Karpas-422 (cell line): ENCODE measurements at places on chromosomes 4 and X.

GRCh38 chr4:15042529-15043167 lies 40.4 kb downstream of the CPEB2 start:
- no peak overlapping the region for H3K27ac ChIP-seq
- no peaks in the 10 kb centered on the region for H3K27me3 ChIP-seq
- peaks cover 5% of the 10 kb centered on the region for H3K4me1 ChIP-seq
- H3K4me3 ChIP-seq, result no peak overlapping the region
- H3K36me3 ChIP-seq, result no peaks in the 10 kb centered on the region
- no peak for DNase-seq

DNA sequence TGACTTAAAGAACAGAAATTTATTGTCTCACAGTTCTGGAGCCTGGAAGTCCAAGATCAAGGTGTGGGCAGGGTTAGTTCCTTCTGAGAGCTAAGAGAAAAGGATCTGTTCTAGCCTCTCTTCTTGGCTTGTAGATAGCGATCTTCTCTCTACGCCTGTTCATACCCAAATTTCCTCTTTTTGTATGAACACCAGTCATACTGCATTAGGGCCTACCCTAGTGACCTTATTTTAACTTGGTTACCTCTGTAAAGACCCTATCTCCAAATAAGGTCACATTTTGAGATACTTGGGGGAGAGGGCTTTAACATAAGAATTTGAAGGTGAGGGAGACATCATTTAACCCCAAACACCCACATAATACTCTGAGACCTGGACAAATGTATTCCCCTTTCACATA lies 55.6 kb upstream of the SPP1 start:
- H3K36me3 ChIP-seq, result no peaks in the 10 kb centered on the region
- H3K27ac ChIP-seq, result no peak overlapping the region
- no peak overlapping the region for H3K4me3 ChIP-seq
- H3K27me3 ChIP-seq, result no peaks in the 10 kb centered on the region

- H3K36me3 ChIP-seq, result no peaks in the 10 kb centered on the region
- H3K27ac ChIP-seq, result no peak overlapping the region
- no peaks in the 10 kb centered on the region for H3K27me3 ChIP-seq
- no peak overlapping the region for H3K4me3 ChIP-seq
These were observed 285.9 kb downstream of the IL15 start for GRCh38 chr4:141922236-141922635.

DNA sequence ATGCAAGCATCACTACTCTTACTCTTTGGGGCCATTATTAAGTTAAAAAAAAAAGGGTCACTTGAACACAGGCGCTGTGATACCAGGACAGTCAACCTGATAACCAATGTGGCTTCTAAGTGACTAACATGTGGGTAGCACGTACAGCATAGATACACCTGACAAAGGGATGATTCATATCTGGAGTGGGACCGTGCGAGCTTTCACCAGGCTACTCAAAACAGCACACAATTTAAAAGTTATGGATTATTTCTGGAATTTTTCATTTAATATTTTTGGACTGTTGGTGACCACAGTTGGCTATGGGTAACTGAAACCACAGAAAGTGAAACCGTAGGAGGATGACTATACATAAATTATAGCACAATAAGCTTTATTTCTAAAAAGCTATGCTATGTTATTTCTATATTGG lies 113.8 kb upstream of the STIM2 start:
- no peak overlapping the region for H3K4me3 ChIP-seq
- no peaks in the 10 kb centered on the region; the same call in 1 of the 2 replicates for H3K36me3 ChIP-seq
- H3K4me1 ChIP-seq, result peaks cover 22% of the 10 kb centered on the region
- no peak for DNase-seq
- no peaks in the 10 kb centered on the region for H3K27me3 ChIP-seq
- H3K27ac ChIP-seq, result no peak overlapping the region

DNA sequence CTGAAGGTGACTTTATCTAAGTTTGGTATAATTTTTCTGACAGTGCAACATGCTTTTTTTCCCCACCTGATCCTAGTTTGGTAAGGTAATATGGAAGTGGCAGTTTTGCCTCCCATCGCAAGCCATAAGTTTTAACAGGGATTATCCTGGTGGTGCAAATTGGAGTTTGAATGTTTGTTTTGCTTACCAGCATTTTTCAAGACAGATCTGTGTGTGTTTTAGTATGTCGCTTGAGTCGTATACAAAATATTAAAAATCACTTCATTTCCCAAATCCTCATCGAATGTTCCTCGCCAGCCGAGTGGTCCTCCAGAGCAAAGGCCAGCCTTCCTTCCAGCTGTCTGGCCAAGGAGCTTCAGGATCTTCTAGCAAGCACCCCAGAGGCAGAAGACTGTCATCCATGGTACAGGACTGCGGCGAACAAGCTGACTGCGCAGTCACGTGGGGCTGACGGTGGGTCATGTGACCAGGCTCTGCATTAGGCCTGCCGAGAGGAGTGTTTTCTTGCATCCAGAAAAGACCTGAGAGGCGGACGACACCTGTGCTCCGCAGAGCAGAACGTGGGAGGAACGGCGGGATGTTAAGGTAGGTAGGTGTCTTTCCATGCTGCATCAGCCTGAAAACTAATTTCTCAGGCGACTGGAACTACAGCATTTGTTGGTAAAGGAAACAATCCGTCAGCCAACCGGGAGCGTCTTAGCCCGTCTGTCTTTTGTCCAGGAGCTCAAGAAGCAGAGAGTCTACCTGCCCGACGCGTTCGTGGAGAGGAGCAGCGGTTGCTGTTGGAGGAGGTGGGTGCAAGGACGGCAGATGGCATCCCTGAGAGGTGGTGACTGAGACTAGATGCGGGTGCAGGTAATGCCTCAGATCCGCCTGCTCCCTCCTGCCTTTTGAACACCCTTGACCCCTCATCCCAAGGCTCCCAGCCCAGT lies at the start of gene GPRASP3:
TSS of gene GPRASP3 (plus strand) at position 507 of the 932 bp plus-strand sequence. CDS start 28,253 bp downstream, outside the sequence.
- no peaks in the 10 kb centered on the region for H3K27me3 ChIP-seq
- H3K4me3 ChIP-seq, result no peak within 1 kb of the TSS
- DNase-seq, result no peak
- H3K4me1 ChIP-seq, result no peaks in the 10 kb centered on the region
- no peak within 1 kb of the TSS for H3K27ac ChIP-seq

- H3K27ac ChIP-seq, result no peak overlapping the region
- DNase-seq, result no peak
- no peaks in the 10 kb centered on the region for H3K36me3 ChIP-seq
- H3K4me3 ChIP-seq, result no peak overlapping the region
- H3K4me1 ChIP-seq, result no peaks in the 10 kb centered on the region
- no peaks in the 10 kb centered on the region for H3K27me3 ChIP-seq
These were observed 58.6 kb downstream of the AREG start for GRCh38 chr4:74503580-74503979.

GRCh38 chr4:169024762-169025161 lies 14.7 kb upstream of the CBR4 start:
- no peaks in the 10 kb centered on the region for H3K36me3 ChIP-seq
- no peaks in the 10 kb centered on the region for H3K27me3 ChIP-seq
- H3K4me3 ChIP-seq, result no peak overlapping the region
- no peak overlapping the region for H3K27ac ChIP-seq
- H3K4me1 ChIP-seq, result no peaks in the 10 kb centered on the region
- DNase-seq, result no peak

DNA sequence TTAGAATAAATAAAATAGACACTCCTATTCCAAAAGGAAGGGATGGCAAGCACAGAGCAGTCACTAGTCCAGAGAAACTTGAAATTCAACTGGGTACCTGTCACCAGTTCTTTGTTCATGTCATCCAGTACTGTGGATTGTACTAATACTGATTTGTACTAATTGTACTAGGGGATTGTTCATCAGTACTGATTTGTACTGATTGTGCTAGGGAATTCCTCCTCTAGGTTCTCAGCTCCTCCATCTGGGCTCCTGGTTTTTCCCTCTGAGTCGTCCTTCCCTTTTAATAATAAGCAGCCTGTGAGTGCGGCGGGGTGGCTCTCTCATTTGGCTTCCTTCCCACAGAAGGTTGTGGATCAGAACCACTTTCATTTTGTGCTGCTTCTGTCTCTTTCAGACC lies 31.0 kb upstream of the SOD3 start:
- H3K27me3 ChIP-seq, result no peaks in the 10 kb centered on the region
- no peak overlapping the region for H3K4me3 ChIP-seq
- no peaks in the 10 kb centered on the region for H3K4me1 ChIP-seq
- H3K27ac ChIP-seq, result no peak overlapping the region
- no peaks in the 10 kb centered on the region; the same call in 1 of the 2 replicates for H3K36me3 ChIP-seq
